ENCODE measurements at places on chromosomes 4 and X.

DNA sequence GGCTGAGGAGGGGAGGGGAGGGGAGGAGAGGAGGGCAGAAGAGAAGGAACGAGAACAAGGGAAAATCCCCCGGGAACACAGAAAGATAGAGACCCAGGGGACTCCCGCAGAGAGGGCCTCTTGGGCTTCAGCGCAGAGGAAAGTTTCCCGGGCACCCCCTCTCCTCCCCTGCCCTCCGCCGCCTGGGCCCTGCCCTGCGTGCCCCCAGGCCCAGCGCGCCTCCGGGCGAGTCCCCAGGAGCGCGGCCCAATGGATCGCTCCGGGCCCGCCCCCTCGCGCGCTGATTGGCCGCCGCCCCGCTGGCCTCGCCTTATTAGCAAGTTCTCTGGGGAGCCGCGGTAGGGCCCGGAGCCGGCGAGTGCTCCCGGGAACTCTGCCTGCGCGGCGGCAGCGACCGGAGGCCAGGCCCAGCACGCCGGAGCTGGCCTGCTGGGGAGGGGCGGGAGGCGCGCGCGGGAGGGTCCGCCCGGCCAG is at the start of gene MSX1:
TSS of gene MSX1 (plus strand) at position 341 of the 474 bp plus-strand sequence. CDS start 235 bp downstream, outside the sequence.
- no peak for DNase-seq

DNA sequence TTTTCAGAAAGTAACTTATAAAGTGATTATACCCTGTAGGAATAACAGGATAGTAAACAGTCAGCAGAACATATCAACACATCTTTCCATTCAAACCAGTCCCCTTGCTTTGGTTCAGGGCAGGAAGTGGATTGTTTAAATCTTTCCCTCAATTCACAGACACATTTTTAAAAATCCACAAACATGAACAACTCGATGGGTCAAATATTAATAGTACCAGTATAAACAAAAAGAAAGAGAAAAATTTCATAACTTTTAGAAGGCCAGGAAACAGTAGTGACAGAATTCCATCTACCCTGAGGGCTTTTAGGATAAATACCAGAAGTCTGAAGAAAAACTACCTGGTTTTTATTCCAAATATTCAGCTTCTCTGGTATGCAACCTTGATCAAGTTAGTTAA is 1072.8 kb upstream of the PABPC4L start:
- DNase-seq = no peak

GRCh38 chr4:121464854-121465253 is 84.0 kb upstream of the QRFPR start:
- DNase-seq = no peak

DNA sequence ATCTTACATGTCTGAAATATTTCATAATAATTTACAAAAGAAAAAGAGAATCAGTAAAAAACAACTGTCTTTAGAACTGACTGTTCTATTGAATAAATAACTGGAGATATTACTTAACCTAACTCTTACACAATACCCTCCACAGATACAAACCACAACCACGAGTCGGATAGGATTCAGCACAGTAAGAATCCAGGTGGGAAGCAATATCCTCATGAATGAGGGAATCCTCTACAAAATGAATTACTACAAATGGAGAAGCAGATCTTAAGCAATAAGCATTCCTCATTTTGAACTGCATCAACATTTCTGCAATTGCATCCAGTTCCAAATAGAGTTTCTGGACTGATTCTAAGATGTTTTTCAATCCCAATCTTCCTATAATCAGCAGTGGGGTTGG is 227.1 kb downstream of the SH2D1A start:
- DNase-seq = no peak

- no peak for DNase-seq
Measured at GRCh38 chr4:52676536-52676935, 17.4 kb upstream of the USP46 start.

DNA sequence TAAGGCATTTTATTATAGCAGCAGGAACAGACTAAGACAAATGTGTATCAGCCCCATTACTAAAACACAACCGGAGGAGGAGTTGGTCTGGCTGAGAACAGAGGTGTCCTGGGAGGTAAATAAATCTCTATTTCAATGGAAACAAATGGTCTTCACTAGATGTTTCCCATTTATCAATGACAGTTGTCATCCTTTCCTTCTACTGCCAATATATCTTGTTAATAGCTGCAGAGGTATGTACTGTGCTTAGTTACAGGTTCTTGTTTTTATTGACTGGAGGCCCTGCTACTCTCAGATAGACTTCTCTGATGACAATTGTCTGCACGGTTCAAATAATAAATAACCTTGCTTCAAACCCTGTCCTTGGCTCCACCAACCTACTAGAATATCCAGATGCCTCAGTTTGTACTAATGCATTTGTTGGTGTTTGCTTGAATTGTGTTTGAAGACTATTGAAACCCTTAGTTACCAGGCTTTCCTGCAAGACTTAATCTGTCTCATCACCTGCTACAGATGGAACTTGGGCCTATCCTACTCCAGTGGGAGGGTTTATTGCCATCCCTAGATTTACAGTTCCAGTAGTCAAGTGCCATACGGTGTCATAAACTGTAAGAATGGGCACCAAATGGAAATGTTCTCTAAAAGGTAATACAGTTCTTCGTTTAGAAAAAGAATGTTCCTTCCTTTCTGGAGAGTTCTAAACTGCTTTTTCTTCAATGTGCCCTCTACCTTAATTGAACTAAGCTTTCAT is 29.8 kb upstream of the HPGDS start:
- DNase-seq = no peak

GRCh38 chr4:53592122-53592521 is 836 bp upstream of the LNX1 start:
- no peak for DNase-seq

- no peak for DNase-seq
Measured at GRCh38 chrX:118025226-118025625, 91.4 kb downstream of the KLHL13 start.

GRCh38 chrX:129957241-129958082 is 25.0 kb upstream of the BCORL1 start:
- no peak for DNase-seq

DNA sequence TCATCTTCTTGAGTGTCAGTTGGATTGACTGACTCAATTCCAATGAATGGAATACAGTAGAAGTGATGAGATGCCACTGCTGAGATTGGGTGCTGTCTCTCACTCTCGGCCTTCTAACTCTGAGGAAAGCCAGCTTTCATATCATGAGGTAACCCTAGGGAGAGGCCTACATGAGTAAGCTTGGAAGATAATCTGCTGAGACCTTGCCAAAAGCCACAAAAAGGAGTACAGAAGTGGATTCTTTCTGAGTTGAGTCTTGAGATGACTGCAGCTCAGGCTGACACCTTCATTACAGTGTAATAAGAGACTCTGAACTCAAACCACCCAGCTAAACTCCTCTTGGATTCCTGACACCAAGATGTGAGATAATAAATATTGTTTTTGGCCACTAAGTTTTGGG is 537.4 kb upstream of the MAGEB18 start:
- no peak for DNase-seq

GRCh38 chr4:169675825-169676224 is 55.4 kb downstream of the CLCN3 start:
- no peak for DNase-seq

DNA sequence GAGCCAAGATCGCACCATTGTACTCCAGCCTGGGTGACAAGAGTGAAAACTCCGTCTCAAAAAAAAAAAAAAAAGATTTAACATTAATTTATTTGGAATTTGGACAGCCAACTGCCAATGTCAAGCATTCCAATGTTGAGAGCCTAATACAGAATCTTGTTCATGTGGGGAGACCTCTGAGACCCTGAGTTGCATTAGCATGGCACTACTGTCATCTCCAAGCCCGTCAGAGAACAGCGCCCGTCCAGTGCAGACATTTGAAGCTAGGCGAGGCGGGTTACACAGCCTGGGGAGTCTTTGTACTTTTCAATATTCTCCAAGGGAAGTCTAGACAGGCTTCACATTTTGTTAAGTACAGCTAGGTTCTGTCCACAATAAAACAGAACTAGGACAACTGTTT is 126.7 kb downstream of the CHRNA9 start:
- no peak for DNase-seq

GRCh38 chrX:9147726-9148125 is 113.8 kb upstream of the FAM9B start:
- DNase-seq = no peak

GRCh38 chrX:40391662-40392061 is 189.1 kb upstream of the ATP6AP2 start:
- no peak for DNase-seq

- DNase-seq = no peak
Measured at GRCh38 chrX:109352066-109352588, 129.8 kb downstream of the GUCY2F start.

DNA sequence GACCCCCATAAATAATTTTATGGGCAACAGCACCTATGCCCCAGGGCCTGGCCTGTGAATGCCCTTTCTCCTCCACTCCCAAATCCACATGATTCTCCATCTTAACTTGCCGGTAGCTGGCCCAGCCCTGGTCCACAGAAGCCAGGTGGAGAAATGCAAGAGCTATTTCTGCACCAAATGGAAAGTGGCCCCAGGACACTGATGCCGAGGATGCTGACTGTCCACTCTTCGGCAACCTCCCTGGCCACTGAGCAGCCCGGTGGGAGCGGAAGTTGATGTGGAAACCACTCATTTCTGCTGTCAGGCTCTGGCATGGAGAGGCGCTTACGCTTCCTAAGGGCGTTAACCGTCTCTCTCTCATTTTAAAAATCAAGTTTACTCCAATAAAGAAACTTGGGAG is 58.8 kb downstream of the JAKMIP1 start:
- no peak for DNase-seq

GRCh38 chr4:137892134-137892533 is 350.0 kb downstream of the SLC7A11 start:
- no peak for DNase-seq

GRCh38 chrX:21476909-21477308 is 102.7 kb downstream of the CNKSR2 start:
- no peak for DNase-seq

DNA sequence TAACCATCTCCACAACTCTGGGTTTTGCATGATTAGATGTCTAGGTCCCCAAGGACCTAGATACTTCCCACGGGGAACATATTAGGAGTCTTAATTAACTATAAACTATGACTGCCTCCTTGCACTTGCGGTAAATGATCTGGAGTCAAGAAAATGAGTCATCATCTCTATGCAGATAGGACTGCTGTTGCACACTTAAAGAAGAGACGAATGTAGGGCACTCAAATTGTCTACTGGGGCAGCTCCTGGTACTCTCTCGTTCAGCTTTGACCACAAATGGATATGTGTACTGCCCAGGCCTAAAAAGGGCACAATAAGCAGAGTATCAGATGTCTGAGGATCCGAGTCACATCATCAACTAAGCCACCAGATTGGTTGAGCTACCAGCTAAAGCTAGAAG is 1783.4 kb upstream of the AGA start:
- no peak for DNase-seq

- DNase-seq = peak; percentile 23
Measured at GRCh38 chr4:38759113-38759789, 23.5 kb downstream of the TLR10 start.

- DNase-seq = no peak
Measured at GRCh38 chrX:20414066-20414465, 147.4 kb upstream of the RPS6KA3 start.

GRCh38 chr4:83276299-83277040 is 8.1 kb downstream of the COQ2 start:
- DNase-seq = no peak

DNA sequence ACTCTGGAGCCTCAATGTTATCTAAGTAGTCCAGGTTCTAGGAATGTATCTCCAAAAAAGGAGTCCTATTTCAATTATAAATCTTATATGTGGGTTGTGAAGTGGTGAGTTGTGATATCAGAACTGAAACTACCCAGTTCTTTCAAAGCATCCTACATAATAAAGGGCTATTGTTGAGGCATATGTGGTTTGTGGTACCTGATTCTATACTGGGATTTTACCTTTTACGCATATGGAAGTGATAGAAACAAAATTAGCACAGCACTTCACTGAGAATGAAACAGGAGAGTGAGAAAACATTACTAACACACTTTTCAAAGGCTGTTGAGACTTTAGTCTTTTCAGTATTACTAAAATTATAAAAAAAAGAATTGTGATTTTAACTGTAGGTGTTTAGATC is 417.7 kb upstream of the GALNT7 start:
- DNase-seq = no peak

DNA sequence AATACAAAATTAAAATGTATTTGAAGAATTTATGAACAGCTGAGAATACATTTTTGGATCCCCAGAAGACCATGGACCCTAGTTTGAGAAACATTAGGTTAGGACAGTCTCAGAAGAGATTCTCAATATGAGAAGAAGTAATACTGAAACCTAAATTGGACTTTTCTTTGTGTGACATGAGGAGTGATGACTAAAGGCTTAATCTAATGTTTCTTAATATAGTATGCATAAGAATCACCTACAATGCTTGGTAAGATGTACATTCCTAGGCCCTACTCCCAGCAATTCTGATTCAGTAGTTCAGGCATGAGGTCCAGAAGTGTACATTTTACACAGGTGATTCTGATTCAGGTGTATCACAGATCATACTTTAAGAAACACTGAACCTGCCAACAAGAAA is 31.6 kb upstream of the HUWE1 start:
- no peak for DNase-seq

- no peak for DNase-seq
Measured at GRCh38 chrX:113980953-113981352, 602.9 kb upstream of the HTR2C start.

- no peak for DNase-seq
Measured at GRCh38 chrX:6223516-6223915, 5.2 kb downstream of the NLGN4X start.

DNA sequence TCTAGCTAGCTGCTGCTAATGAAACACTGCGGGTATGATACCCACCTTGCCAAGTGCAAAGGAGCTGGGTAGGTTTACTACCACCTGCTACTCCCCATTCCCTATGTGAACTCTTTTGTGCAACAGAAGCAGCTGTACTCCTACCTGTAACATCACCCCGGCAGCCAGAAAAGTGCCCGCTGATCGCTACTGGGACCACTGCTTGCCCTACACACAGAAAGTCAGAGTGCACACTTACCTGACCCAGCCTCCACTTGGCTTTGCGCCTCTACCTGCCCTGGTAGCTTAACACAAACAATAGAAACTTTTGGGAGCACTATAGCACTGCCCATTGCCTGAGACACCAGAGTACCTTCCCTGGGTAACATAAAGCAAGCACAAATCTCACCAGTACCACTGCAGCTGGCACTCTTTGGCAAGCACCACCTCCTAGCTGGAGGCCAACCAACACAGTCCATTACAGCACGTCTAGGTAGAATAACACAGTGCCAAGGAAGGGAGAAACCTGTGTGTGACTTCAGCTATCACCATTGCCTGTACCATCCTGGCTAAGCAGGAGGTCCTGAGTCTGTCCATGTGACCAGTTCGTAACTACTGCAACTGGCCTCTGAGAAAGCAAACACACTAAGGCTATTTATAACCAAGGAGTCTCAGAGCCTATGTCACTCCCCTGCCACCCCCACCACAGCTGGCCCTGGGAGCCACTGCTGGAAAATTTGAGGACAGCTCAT is 80.1 kb downstream of the CENPC start:
- no peak for DNase-seq

DNA sequence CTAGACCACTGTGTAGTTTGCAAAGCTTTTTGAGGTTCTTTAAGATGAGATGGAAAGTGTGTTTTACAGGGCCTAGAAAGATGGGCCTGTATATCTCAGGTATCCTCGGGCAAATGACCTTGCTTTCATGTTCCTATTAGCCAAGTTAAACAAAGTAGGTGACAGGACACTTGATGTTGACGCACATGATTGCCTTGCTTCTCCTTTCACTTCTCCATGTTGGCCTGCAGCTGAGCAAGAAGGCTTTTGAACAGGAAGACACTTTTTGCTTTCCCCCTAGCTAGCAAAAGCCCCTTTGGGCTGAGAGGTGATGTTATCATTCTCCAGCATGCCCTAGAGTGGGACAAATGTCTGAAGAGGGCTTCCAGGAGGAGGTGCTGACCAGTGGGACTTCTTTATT is 202.1 kb downstream of the GPC3 start:
- no peak for DNase-seq
